ENCODE measurements at places on chromosomes 16 and 17.
A peak's percentile ranks its signal among the peaks of the same experiment; 100 is the strongest.

DNA sequence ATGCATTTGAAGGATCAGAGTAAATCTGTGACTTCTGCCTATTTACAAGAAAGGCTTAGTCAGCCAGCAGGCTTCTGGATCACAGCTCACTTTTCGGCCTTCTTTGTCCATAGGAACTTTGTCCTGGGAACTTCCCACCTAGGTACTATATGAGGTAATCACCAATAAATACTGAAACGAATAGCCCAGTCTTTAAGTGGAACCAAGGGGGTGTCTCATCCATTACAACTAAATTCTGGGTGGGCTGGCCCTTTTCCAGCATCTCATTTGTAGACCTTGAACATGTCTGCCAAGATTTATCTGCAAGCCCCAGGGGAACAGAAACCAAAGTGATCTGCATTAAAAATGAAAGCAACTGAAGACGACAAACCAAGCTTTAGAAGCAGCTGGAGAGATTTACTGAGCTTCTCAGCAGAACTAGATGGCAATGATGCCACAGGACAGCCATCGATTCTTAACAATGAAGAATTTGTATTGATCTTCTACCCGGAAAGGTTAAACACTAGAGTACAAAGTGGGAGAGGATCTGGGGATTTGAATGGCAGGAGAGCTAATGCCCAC, 55.5 kb downstream of the SNX11 start:
- peak; percentile 70 for DNase-seq

- DNase-seq = no peak
Measured at GRCh38 chr17:80774643-80775281, 216.9 kb upstream of the CHMP6 start.

DNA sequence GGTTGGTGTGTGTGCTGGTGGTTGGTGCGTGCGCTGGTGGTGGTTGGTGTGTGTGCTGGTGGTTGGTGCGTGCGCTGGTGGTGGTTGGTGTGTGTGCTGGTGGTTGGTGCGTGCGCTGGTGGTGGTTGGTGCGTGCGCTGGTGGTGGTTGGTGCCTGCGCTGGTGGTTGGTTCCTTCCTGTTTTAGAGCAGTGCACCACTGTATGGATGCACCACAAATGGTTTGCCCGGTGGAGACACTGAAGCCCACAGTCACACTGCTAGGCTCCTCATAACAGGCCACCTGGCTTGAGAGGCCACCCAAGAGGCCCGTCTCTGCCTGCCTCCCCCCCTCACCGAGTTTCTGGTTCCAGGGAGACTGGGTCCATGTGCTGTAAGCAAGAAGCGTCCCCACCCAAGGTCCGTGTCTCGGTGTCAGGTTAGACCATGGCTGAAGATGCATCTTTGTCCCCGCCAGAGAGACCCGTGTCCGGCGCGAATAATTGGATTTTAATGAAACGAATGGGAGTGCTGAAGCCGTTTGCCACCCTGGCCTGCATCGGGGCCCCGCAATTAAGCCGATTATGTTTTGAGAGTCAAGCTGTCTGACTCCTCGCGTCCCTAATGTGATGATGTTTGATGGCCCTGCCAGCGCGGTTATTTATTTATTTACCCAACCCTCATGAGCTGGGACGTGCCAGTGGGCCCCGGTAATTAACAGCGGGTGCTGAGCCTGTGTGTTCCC, 161.3 kb upstream of the GSE1 start:
- no peak for DNase-seq

- DNase-seq = no peak
Measured at GRCh38 chr17:80861892-80862291, 129.7 kb upstream of the CHMP6 start.

- peak; percentile 68 for DNase-seq
Measured at GRCh38 chr17:38922538-38923297, 2.7 kb upstream of the LASP1NB start.

DNA sequence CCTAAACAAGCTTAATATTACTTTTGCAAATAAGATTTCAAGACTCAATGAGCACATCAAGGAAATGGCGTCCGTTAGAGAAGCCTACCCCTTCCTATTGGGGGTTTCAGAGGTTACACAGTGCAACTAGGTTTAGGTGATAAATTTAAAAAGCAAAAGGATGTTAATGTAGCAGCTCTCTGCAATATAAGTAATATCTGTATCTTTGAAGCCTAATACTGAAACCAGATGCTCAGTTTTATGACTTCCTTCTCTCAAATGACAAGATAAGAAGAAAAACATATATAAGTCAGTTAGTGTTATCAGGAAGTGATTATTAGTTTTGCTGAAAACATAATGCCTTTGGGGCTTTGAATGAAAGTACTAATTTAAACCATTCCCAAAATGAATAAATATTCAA, 54.3 kb upstream of the MED13 start:
- DNase-seq = no peak

GRCh38 chr16:89065458-89065822, 28.2 kb upstream of the ACSF3 start:
- no peak for DNase-seq

DNA sequence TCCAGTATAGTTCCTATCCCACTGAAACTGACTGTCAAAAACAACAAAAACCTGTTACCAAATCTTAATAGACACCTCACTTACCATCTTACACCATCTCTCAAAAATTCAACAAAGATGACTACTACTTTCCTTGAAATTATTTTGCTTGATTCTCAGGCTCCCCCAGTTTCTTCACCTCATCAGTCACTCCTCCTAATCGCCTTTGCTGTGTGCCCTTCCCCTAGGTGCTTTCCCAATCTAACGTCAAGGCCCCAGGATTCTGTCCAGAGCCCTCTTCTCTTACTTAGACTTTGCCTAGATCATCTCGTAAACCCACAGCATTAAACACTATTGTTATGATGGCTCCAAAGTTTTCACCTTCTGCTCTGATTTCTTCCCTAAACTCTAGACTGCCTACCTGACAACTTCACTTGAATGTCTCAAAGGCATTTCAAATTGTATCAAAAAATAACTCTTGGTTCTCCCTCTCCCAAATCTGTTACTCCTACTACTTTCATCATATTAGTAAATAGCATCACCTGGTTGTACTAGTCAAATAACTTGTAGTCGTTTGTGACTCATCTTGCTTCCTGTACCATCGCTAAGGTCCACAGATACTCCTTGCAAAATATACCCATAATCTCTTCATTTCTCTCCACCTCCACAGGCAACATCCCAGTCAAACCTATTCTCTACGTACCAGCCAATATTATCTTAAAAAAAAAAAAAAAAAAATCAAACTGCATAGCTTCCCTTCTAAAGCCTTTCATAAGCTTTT, 18.0 kb downstream of the C16orf87 start:
- peak; percentile 15 for DNase-seq

- DNase-seq = no peak
Measured at GRCh38 chr17:63295839-63296590, 150.1 kb downstream of the CYB561 start.

- no peak for DNase-seq
Measured at GRCh38 chr16:79253100-79253631, 347.4 kb downstream of the MAF start.

- DNase-seq = peak; percentile 24
Measured at GRCh38 chr16:5605404-5605803, 507.8 kb upstream of the EEF2KMT start.

- no peak for DNase-seq
Measured at GRCh38 chr17:57466017-57466471, 209.7 kb downstream of the MSI2 start.

GRCh38 chr16:3716831-3717234, 491 bp downstream of the TRAP1 start:
- DNase-seq = peak; percentile 29

DNA sequence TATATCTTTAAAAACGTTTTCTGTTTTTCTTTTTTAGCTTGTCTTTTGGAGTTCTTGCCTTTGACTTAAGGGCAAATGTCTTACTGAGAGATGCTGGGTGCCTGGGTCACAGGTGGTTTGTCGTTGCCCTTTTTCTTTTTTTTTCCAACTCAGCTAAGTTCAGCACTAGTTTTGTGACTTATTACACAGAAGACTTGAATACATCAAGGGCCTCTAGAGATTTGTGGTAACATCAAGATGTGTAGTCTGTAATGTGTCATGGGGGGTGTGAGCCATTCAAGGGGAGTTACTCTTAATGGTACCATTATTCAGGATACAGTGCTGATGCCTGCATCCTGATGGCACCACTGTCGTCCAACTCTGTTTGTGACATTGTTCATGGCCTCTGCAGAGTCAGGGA, 95.1 kb downstream of the PRKCA start:
- DNase-seq = no peak

DNA sequence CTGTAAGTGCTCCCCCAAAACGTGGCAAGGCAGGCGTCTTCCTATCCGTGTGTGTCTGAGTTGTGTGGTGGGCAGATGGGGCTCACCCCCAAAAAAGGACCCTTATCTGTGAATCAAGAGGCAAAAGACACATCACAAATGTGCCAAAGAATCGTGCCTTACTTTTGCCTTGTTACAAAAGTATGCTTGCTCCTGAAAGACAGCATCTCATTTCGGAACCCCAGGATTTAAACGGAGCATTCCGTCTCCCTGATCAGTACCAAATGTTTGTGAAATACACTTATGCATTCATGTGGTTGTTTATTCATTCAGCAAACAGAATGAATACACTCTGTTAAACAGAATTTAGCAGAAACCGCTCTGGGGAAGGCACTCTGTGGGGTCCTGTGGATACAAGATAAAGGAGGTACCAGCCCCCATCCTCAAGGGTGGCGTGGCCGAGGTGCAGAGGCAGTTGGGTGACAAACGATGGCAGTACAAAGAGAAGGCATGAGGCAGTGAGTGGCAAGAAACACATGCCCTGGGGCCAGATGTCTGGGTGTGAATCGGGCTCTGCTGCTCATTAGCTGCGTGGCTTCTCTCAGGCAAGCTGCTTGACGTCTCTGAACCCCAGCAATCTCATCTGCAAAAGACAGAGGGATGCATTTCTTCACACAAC, 654 bp downstream of the WFDC1 start:
- DNase-seq = no peak

DNA sequence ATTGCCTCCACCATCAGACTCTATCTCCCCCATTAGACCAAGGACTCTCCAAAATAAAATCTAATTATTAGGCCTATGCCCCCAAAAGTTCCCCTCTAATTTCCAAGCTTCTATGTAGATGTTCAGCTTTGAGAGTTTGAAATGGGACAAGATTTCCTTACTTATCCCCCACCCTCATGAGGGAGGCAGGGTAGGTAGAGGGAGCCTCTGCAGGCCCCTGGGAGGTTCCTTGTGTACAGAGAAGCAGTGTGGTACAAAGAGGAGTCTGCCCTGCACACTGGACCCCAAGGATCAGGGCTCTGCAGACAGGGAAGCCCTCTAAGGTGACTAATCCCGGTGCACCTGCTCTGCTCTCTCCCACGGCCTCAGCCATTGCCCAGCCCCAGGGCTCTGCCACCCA, 2.5 kb downstream of the KRT17 start:
- no peak for DNase-seq

- no peak for DNase-seq
Measured at GRCh38 chr16:17343728-17344127, 127.0 kb downstream of the XYLT1 start.

GRCh38 chr16:10922328-10923145, 19.7 kb downstream of the DEXI start:
- no peak for DNase-seq

DNA sequence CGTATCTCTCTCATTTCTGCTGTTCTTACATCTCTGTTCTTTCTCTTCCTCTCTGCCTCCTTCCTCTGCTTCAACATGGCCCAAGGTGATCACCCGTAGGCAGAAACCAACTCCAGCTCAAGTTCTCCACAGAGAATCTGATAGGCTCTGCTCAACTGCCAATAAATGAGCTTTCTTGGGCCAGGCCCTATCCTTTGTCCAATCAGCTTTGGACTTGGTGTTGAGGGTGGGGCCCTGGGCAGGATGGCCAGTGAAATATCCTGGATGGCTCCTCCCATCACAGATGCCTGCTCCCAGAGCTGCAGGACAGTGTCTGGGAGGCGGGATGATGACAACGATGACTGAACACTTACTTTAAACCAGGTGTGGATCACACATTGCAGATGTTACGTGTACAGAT, 17.4 kb upstream of the BRD7 start:
- no peak for DNase-seq

DNA sequence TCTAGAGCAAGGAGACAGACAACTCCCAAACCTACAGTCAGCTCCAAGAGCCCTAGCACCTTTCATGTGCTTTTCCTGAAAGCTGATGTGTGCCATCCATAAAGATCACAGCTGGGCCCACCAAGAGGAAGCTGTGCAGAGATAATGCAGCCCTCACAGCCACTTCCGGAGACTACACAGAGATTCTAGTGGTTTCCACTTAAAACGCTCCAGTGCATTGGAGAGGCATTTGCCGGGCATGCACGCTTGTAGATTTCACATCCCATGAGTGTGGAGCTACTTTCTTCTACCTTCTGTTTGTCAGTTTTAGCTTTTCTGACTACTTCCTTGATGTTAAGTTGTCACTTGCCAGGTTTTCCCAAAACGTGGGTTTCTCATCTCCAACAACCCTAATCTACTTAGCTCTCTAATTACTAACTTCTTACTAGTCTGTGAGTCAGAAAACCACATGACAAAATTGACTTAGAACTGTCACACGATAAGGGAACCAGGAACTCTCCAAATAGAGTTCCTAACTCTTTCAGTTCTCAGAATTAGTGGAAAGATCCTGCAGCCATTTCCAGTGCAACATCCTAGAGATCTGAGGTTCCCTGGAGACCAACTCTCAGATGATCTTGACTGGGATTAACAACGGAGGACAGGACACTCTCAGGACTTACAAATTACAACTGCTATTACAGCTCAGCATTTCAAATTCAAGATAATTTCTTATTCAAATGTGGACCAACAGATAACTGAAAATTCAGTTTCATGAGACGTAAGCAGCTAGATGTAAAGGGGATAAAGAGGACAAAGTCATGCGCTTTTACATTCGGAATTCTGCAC, 28.6 kb downstream of the PMP22 start:
- peak; percentile 50 for DNase-seq

DNA sequence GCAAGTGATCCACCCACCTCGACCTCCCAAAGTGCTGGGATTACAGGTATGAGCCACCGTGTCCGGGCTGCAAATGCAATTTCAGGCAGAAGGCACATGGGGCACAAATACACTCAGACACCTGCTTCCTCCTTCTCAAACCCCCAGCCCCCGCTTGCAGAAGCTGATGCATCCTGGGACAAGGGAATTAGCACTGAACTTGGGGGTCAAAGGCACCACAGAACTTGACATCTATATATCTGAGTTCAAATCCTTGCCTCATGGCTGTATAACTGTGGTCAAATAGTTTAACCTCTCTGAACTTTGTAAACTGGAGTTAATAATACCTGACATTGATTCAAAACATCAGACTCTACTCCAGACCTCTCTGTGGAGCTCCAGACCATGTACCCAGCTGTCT, 4.1 kb upstream of the ARL5C start:
- no peak for DNase-seq

GRCh38 chr17:57168695-57169094, 83.6 kb downstream of the AKAP1 start:
- no peak for DNase-seq

- DNase-seq = no peak
Measured at GRCh38 chr16:11966173-11966572, 1.2 kb downstream of the TNFRSF17 start.

GRCh38 chr16:11423315-11424117, 78.3 kb downstream of the RMI2 start:
- no peak for DNase-seq
